ENCODE measurements at places on chromosomes 3 and 15.

- DNase-seq = no peak
These were observed 340.3 kb upstream of the TBC1D5 start for GRCh38 chr3:18082551-18083272.

DNA sequence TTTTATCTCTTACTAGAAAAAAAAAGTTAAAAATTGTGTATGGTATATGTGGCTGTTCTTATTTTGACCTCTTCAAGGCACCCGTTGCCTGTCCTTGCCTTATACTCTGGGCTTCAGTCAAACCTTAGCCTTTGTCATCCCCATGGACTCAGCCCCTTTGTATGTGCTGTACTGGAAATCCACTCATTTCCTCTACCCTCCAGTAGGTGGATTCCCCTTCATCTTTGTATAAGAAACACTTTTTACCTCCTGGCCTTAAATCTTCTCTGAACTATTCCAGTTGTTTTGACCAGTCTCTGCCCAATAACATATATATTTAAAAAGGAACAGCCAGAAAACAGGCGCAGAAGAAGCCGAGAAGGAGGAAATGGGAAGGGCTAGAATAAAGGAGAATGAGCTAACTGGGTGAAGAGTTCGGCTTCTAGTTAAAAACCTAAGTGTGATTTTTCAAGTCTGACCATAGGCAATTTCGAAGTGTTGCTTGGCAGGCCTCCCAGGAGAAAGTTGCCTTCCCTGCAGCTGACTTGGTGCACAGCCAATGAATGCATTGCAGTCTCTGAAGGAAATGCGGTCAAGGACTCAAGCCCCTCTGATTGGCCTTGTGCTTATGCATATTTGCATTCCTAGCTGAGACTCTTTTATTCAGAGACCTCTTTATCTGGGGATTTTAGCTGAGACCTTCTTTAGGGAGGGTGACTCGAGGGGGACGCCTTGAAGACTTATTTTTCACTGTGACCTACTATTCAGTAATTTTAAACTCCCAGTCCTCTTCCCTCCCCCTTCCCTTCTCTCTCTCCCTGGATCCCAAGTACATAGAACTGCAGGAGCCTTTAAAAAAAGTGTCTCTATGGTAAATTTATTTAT lies 277.4 kb downstream of the ROBO1 start:
- DNase-seq = no peak

DNA sequence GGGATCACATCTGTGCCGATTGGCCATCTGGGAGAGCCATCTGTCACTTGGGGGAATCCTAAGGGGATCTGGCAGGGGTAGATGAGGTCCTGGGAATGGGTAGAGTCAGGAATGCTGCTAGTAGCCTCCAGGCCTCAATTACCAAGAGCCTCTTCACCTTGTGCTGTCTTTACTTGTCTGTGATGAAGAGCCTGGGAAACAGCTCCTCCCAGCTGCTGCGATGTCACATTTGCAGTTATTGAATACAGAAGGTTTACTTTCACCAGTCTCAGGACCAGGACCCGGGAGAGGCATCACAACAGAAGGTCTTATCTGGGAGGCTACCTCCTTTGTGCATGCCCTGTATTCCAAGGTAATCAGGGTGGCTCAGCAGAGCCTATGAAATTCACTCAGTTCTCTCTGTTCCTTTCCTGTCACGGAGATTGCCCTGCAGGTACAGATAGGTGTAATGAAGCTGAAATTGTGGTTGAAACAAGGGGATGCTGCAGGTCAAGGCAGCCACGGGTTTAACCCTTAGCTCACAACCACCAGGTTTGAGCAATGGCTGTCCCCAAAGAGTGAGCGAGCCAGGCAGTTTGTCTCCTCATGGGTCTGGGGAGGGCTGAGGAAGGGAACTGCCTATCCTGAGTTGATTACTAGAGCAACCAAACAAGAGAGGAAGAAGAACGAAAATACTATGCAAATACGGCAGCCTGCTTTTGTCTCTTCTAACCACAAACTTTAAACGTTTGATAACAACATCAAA lies 298.9 kb upstream of the RORA start:
- DNase-seq = no peak

DNA sequence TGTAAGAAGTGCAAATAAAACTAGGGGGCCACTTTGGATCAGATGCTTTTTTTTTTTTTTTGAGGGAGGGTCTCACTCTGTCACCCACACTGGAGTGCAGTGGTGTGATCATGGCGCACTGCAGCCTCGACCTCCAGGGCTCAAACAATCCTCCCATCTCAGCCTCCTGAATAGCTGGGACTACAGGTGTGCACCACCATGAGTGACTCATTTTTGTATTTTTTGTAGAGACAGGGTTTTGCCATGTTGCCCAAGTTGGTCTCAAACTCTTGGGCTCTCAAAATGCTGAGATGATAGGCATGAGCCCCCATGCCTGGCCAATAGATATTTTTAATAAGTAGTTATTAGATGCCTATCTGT lies 20.8 kb downstream of the CCR1 start:
- DNase-seq = no peak

DNA sequence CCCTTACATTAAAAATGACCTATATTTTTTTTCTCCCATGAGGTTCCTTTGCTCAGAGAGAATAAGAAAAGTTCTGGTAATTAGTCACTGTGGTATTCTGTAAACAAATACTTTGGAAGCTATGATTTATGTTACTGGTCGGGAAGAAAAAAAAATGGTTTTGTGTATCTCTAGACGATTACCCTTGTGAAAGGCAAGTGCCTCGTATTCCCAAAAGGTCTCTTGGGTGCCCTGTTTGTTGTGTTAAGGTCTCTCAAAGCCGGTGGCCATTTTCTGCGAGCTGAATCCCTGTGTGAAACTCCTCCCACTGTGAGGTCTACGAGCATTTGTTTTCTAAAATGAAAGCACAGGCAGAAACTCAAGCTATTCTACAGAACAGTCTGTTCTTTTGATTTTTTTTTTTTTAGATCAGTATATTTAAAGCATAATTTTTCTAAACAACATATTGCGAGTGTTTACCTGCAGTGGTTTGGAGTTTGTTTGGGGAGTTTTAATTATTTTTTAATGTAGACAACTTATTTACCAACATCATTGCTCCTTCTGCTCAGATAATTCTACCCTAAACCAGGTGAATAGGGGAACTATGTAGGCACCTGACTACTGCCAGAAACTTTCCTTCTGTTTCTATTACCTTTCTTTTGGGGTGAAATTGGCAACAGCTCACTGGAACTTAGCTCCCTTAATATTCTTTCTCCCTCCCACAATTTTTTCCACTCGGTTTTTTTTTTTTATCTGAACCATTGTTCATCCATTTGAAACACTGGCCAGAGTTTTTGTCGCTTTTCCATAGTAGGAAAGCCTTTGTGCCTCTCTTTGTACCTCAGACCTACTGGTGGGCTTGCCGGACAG lies 44.0 kb downstream of the ZBTB38 start:
- DNase-seq = no peak
